ENCODE measurements at places on chromosomes 3 and 15.

- no peak for DNase-seq
These were observed 56.8 kb downstream of the TFG start for GRCh38 chr3:100766069-100766468.

DNA sequence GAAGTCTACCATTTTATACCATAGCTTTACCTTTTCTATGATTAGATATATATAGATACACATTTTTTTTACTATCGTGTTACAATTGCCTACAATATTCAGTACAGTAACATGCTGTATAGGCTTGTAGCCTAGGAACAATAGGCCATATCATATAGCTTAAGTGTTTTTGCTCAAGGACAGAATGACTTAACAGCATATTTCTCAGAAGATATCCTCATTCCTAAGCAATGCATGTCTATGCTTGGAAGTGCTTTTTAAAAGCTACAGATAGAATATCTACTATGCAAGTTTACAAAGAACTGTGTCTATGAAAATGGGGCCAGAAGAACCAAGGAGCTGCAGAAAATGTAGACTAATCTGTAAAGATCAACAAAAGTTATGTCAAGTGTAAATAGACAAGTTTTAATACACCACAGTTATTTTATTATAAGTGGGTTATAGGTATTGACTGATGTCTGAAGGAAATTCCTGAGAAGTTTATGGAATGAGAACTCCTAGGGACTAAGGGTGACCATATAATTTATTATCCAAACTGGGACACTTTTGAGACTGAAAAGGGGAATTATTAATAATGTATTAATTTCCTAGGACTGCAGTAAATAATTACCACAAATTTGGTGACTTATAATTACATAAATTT, 138.7 kb upstream of the TGFBR2 start:
- no peak for DNase-seq

GRCh38 chr15:29043736-29044502, 158.1 kb downstream of the APBA2 start:
- no peak for DNase-seq

GRCh38 chr3:190491533-190492054, 22.3 kb upstream of the IL1RAP start:
- no peak for DNase-seq

GRCh38 chr3:37819591-37819990, 42.1 kb upstream of the CTDSPL start:
- no peak for DNase-seq

DNA sequence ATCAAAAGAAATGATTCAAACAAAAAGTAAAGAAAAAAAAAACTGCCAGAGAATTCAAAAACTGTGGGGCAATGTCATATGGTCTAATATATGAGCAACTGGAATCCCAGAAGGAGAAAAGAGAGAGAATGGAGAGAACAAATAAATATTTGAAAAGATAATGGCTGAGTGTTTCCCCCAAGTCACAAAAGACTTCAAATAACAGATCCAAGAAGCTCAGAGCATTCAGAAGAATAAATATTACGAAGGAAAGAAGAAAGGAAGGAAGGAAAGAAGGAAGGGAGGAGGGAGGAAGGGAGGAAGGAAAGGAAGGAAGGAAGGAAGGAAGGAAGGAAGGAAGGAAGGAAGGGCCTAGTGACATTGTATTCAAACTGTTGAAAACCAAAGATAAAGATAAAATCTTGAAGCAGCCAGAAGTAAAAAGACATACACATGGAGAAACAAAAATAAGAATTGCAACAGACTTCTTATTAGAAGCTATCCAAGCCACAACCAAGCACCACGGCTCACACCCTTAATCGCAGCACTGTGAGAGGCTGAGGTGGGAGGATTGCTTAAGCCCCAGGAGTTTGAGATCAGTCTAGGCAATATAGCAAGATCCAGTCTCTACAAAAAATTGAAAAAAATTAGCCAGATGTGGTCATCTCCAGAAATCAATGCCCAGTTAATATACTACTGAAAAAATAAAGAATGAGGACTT, 118.9 kb upstream of the IGSF10 start:
- DNase-seq = no peak

DNA sequence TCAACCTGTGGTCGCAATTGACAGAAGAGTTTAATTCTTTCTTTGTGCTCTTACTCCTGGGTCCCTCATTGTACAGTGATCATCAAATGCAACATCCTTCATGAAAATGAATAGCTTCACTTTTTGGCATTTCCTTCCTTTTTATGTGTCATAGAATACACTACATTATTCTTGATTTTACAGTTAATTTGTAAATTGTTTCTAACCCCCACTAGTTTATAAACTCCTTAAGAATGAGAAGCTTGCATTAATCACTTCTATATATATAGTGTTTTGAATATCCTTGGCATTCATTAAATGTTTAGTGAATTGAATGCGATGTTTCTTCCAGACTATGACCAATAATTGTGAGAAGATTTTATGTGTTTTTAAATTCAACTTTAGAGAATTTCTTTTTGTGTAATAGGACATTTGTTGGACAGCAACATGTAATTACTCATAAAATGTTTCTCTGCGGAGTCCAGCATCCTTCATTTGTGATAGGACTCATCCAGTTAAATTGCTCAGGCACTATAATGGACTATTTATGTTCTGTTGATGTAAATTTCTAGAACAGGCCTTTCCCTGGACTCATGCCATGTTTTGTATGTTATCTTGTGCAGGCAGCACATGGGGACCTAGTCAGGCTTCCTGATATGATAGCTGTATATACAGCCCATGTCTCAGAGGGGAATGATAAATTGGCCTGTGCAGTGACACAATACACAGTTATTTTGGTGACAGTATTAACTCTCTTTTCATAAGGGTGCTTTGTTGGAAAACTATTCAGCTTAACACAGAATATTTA, 51.3 kb downstream of the MBNL1 start:
- DNase-seq = no peak

DNA sequence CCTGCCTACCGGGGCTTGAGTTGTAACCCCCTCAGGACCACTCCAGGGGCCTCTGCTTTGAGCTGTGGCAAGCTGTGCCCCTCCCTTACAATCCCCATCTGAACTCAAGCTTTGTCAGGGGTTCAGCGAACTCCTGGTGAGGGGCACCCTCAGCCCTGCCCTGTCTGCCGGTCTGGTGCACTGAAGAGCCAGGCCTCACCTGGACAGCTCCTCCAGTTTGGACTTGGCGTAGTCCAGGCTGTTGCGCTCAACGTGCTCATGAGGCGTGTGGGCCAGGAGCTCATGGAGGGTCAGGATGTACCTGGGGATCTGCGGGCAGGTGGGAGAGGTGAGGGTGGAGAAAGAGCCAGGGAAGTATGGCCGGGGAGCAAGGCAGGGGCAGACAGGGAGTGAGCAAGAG, 59.4 kb downstream of the RASGRF1 start:
- no peak for DNase-seq

DNA sequence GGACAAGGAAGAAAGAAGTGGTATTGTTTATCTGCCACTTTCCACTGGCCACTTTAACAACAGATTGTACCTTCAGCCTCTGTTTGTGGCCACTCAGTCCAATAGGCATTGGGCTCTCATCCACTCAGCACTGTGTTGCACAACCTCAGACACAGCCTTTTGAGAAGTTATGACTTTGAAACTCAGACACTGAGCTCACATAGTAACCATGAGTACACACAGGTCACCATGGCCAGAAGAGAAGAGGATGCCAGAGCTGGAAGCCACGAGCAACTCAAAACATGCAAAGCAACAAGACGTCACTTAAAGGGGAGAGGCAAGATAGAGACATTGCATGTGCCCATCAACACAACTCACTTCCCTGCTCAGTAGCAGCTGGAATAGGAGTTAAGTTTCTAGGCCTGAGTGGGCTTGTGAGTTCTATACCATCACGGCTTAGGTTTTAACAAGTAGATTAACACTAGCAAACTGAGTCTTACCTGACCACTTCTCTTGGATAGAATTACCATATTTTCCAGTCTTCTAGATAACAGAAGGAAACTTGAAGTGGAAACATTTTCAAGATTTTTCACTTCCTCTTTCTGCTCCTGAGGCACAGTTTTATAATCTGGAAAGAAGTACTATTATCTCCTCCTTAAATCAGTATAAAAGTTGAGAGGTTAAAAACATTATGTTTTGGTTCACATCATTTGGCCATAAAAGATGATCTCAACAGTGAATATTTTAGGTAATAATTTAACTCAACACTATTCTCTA, 103.5 kb downstream of the IMPG2 start:
- DNase-seq = no peak

DNA sequence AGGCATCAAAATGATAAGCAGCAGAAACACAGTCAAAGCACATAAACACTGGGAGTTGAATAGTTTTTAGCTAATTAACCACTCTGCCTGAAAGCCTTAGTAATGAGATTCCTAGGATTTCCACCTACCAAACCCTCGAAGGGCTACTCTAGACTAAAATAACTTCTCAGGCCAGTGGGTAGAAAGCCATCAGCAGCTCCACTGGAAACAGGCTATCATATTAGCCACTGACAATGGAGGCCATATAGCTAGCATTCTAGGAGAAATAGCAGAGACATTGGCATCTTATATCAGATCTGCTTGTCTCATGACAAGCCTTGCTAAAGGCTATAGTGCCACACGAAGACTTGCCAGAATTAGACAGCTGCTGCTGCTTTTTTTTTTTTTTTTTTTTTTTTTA, 4.5 kb upstream of the CAPN3 start:
- no peak for DNase-seq

DNA sequence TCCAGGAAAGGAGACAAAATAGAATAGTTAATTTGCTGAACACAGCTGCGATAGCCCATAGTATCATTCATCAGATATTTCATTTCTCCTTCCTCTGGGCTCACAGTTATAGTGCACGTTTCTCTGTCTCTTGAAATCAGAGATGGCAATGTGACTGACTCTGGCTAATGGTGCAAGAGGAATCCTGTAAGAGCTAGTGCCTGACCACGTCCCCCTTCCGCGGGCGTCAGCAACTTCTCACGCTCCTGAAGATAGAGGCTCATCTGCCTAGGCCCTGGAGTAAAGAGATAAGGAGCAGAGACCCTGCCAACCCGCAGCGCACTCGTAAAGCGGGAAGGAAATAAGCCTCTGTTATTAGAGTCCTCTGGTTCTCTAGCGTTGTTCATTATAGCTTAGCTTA, 391.8 kb downstream of the VPS13C start:
- DNase-seq = no peak

GRCh38 chr3:23894254-23895061, 22.3 kb downstream of the NKIRAS1 start:
- DNase-seq = no peak

- DNase-seq = no peak
These were observed 9.2 kb downstream of the HSPBAP1 start for GRCh38 chr3:122784436-122784835.

DNA sequence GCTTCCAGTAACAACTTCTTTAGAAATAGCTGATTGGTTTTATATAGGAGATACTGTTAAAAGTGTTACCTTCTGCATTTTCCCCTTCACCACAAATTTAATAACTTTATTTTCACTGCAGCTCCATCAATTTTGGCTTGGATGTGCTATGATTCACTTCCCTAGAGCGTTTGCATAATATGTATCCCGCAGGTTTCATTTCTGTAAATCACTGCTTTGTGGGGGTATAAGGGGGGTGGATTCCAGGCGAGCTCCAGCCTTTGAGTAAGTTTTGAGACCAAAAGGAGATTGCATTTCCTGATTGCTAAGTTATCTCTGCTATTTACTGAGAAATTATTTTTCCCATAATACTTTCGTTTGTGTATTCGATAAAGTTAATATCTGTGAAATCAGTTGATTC, 232.6 kb downstream of the TBL1XR1 start:
- DNase-seq = no peak

DNA sequence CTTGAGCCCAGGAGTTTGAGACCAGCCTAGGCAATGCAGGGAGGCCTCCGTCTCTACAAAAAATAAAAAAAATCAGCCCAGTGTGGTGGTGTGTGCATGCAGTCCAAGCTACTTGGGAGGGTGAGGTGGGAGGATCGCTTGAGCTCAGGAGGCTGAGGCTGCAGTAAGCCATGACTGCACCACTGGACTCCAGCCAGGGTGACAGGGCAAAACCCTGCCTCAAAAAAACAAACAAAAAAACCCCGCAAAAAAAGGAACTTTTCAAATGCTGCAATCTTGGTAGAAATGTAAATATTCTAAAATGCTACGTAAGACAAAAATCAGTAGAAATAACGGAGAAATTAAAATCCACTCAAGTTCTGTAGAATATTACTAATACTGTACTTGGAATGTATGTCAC, 108.1 kb upstream of the MELTF start:
- DNase-seq = no peak

DNA sequence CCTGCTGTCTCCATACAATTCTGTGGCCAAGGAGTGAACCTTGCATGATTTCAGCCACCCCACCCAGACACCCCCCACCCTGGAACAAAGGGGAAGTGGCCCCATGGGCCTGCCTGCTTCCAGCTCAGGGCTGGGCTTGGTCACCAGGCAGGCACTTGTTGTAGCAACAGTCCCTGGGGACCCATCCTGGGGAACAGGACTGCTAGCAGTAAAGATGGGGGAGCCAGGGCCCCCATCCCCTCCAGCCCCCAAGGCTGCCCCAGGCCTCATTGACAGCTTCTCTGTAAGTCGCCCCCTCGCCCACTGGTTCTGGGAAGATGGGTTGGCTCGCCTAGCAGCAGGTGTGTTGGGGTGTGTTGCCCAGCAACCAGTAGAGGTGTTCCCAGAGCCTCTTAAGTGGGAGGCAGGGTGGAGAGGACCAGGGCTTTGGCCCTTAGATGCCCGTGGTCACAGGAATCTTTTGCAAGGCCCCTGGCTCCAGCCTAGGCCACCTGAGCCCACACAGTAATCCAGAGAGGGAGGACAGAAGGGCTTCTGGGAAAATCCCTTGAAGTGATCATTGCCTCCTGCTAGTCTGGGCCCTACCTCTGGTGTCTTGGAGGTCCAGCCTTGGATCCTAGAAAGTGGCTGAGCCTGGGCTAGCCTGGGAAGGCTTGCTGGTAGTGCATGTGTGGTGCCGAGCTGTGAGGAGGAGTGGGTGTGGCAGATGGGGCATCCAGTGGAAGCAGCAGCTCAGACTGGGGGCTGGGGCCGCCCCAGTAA, 48.9 kb downstream of the CYP11A1 start:
- peak; percentile 63 for DNase-seq

DNA sequence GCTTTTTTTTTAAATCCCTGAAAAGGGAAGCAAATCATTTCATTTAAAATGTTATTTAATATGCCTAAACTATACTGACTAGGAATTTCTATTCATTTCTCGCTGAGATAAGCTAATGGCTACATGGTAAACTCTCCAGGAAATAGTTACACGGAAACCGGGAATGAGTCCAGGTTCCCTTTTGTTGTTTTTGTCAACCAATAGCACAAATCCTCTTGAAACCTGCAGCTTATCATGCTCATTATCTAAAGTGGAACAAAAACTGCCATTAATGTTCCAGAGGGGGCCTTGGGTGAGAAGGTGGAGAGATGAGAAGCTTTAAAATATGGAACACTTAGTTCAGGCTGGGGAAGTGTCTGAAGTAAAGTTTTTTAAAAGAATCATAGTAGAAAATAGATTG, 113.5 kb upstream of the ALCAM start:
- DNase-seq = peak; percentile 83

DNA sequence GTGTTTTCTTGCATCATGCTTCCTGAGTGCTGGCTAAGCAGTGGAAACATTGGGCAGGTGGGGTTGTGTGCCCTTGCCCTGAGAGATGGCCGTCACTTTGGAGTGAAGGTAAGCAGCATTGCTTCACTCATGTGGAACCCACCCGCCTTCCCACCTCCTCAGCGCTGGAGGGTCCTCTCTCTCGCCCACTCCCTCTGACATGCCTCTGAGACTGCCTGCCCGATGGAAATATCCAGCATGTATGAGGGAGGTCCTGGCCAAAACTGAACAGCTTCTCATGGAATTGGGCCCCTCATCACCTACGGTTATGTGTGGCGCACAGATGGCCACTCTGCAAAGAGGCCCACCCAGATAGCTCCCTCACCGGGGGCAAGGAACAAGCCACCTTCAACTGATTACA, 48.6 kb downstream of the SMAD3 start:
- DNase-seq = no peak

Measured in NCI-H524 (cell line).